ENCODE measurements at places on chromosomes 13 and 19.

GRCh38 chr13:24083722-24084421 lies 76.6 kb upstream of the SPATA13 start:
- DNase-seq = no peak

DNA sequence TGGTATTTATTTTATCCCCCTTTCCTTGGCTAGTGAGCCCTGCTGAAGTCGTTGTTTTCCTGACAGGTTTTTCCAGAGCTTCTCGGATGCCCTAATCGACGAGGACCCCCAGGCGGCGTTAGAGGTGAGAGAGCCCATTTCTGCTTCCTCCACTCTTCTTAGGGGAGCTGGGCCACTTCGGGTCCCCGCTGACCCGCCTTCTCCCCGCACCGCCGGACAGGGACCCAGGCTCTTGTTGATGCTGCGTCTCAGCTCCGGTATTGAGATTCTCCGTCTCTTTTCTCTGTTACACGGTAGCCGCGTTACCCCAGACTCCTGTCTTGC lies 306 bp downstream of the SUGT1 start:
- DNase-seq = no peak

DNA sequence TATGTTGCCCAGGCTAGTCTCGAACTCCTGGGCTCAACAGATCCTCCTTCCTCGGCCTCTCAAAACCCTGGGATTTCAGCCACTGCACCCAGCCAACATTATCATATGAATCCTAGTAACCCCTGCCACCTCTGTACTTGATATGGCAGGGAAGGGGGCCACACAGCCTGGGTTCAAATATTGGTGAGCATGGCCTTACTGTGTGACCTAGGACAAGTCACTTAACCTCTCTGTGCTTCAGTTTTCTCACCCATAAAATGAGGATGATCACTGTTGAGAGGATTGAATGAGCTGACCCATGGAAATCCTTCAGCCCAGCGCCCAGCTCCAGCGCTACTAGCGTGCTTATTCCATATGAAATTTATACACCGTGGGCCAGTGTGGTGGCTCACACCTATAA lies 3.6 kb upstream of the COMP start:
- no peak for DNase-seq

- no peak for DNase-seq
Measured at GRCh38 chr13:113168211-113168610, 9.8 kb downstream of the PROZ start.

DNA sequence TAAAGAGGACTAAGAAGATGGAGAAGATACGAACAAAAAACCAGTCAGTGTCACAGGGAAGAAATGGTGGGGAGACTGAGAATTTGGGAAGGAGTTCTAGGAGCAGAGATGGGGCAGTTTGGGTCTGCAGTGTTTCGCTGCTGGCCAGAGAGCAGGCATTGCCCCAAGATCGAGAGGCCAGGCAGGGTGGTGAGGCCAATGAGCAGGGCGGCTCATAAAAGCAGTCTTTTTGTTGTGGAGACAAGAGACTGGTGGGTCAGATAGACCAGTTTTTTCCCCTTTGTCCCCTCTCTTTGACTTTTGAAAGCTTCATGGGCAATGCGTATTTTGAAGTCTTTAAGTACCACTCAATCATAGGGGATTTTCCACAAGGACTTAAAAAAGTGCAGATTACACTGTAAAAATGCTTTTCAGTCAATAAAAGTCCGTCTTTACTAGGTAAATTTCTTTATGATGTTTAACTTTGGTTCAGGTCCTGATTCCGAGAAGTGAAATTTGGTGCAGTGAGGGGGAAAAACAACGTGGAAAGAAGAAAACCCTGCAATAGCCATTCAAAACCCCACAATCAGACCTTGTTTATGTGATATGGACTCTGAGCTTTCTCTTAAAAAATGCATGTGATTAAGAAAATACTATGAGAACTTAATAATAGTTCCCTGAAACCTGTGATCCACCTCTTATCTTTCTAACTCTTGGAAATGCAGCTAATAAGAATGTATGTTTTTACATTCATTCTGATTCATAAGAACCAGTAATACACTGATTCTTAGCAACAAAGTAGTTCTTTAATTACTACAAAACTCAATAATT lies 338.9 kb downstream of the KLF5 start:
- DNase-seq = no peak

GRCh38 chr19:4496304-4496703 lies 22.0 kb downstream of the PLIN4 start:
- DNase-seq = no peak

- DNase-seq = no peak
Measured at GRCh38 chr13:63455938-63456337, 2040.3 kb upstream of the PCDH20 start.

DNA sequence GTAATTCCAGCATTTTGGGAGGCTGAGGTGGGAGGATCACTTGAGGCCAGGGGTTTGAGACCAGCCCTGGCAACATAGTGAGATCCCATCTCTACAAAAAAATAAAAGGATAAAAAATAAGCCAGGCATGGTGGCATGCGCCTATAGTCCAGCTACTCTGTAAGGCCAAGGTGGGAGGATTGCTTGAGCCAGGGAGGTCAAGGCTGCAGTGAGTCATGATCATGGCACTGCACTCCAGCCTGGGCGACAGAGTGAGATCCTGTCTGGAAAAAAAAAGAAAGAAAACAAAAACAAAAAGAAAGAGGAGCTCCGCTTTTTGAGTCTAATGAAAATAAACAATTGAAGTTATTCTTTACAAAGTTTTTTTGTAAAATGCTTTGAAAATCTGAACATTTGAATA lies 326.2 kb downstream of the GPC5 start:
- no peak for DNase-seq

GRCh38 chr13:28826368-28826767 lies 6.2 kb downstream of the MTUS2 start:
- no peak for DNase-seq

DNA sequence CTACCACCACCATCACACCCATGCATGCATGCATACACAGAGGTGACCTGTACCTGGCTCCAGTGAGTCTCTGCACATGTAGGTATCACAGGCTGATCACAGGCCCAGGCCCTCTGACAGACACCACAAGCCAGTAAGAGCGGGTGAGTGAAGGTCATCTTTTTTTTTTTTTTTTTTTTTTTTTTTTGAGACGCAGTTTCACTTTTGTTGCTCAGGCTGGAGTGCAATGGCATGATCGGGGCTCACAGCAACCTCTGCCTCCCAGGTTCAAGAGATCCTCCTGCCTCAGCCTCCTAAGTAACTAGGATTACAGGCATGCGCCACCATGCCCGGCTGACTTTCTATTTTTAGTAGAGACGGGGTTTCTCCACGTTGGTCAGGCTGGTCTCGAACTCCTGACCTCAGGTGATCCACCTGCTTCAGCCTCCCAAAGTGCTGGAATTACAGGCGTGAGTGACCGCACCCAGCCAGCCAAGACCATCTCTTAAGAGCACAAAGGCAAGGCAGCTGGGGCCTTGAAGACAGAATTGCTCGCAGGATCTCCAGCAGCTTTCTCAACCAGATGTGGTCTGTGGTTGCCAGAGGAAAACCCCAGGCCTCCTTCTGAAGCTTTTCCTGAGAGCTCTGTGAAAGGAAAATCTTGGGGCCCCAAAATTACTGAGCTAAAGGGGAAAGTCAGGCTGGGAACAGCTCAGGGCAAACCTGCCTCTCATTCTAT lies 3.2 kb upstream of the NKG7 start:
- peak; percentile 15 for DNase-seq

GRCh38 chr13:103067751-103068555 lies 1.7 kb upstream of the SLC10A2 start:
- no peak for DNase-seq

GRCh38 chr13:93750676-93751075 lies 524.1 kb downstream of the GPC6 start:
- DNase-seq = no peak

- DNase-seq = no peak
Measured at GRCh38 chr13:75881109-75881775, 245.1 kb downstream of the LMO7 start.

DNA sequence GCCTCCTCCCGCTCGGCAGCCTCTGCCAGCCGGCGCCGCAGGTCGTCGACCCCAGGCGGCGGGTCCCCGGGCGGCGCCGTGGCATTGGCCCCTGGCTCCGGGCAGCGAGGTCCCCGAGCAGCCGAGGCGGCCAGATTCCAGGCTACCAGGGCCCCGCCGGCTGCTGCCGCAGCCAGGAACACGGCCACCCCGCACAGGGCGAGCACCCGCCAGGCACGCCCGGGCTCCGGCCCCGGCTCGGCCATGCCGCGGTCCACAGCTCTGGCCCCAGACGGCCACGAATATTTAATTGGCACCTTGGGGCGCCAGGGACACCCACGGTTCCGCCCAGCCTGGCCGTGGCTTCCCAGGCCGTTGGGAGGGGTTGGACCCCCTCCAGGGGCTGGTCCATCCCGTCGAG lies at the start of gene CCDC194:
Gene CCDC194, minus strand, starts transcription at position 283 of the 400 bp plus-strand sequence. Its CDS starts 38 bp downstream, at position 245.
- no peak for DNase-seq

DNA sequence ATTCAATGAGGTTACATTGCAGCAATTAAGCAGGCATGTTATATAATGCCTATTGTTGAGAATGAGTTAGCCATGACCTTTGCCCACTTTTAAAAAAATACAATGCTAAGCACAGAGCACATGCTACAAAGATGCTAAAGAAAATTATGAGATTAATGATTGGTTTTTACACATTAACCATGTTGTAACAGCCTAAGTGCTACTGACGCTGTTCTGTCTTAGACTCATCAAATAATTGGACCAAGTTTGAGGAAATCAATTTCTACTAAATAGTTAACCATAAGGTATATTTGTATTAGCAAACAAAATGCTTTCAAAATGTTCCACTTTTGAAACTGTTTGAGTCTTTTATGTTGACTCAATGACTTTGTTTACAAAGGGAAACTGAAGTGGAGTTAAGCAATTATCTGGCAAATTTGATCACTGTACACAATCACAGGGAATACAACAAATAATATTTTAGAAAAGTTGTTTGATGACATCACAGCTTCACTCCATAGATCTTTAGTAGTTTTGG lies 14.3 kb downstream of the MIR17HG start:
- no peak for DNase-seq

DNA sequence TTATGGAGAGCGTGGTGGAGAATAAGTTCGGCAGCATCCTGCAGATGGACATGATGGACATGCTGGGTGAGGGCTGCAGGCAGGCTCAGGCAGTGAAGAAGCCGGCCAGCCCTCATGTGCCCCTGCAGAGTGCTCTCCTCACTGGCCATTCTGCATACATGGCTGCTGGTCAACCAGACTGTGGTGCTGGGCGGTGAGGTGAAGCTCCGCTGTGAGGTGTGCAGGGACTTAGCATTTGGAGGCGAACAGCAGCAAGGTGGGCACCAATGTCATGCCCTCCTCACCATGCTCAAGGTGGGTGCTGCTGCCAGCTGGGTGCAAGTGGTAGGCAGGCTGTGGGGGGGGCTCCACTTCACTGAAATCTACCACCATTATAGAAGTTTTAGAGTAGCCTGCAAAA lies 5.7 kb upstream of the ZNF492 start:
- DNase-seq = no peak

- no peak for DNase-seq
Measured at GRCh38 chr19:1857648-1858326, 5.6 kb downstream of the KLF16 start.

GRCh38 chr19:19053508-19054314 lies 10.1 kb upstream of the SLC25A42 start:
- DNase-seq = peak; percentile 65

DNA sequence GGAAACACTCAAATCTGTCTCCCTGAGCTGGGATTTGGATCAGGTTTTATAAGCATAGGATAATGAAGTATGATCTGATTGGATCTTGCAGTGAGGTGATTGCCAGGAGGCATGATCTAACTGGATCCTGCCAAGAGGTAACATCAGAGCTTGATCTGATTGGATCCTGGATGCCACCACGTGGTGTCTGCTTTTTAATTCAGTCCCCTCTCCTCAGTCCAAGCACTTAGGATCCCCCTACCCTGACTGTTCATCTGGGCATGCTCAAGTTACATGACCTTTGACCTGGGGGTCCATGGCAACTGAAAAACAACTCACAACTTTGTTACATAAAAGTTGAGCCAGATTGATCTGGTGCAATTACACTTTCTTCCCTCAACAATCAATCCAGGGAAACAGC lies 47.5 kb upstream of the LSM14A start:
- no peak for DNase-seq

DNA sequence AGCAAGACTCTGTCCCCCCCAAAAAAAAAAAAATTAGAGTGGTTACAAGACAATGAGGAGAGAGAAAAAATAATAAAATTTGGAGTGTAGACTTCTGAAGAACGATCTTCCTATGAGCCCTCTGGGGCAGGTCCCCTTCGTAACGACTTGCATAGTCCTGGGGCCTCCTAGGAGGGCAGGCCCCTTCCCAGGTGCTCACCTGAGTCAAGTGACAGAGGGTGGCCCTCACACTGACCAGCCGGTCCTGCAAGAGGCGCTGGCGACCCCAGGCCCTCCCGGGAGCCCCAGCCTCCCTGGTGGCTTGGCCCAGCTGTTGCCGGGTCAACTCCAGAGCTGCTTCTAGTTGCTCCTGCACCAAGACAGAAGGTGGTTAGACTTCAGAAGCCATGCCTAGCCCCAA lies 14.9 kb downstream of the PLEKHA4 start:
- no peak for DNase-seq

DNA sequence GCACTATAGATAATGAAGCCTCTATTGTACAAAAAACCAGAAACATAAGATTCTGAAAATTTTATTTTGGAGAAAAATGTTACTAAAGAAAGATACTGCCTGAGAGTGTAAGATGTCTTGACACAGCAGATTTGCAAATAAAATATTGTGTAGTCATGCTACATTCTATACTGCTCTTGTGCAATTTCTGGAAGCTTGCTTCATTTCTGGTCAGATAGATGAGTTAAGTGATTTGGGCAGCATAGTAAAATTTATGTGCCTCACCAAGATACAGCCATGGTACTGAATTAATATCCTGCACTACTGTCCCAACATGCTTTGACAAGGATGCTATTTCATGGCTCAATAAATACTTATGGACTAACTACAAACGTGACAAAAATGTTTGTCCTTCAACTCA lies 55.1 kb upstream of the STARD13 start:
- no peak for DNase-seq

DNA sequence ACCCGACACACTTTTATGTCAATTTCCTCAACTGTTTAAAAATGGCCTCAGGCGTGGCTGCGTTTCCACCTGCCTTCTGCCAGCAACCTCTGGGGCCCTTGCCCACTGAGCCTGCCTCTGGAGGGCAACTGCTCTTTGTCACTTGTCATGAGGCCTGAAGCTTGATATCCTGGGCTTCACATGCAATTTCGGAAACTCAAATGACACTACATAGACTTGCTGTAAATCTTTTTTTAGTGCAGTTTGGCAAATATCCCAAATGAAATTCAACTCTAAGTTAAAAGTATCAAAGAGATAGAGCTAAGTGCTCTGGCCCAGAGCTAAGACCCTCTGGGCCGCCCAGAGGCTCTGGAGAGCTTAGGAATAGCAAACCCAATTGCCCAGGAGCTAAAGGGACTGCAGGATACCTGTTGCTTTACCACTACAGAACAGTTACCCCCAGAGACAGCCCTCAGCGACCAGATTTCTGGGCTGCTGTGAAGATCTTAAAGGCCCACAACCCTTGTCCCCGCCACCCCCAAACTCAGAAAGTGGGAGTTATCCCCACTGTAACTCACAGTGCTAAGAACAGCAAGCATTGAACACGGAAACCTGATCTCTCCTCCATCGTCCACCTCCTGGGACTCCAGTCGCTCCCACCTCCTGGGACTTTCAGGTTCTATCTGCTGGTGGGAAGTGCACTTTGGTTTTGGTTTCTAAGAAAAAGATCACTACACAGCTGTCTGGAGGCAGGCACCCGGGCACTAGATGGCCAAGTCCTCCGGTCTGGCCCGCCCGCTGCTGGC lies 19.4 kb downstream of the GJA3 start:
- no peak for DNase-seq

- DNase-seq = no peak
Measured at GRCh38 chr19:55344444-55344843, 4.8 kb downstream of the KMT5C start.

- DNase-seq = peak; percentile 81
Measured at GRCh38 chr19:48674921-48675824, 2.4 kb upstream of the NTN5 start.
